ENCODE measurements at places on chromosomes 6 and 20. TPM values are rescaled to one million over a fixed set of nuclear protein-coding genes. Genes with fewer than 3 reads are reported as not detected.

- DNase-seq, result no peak
- H3K27ac ChIP-seq, result no peak overlapping the region
- H3K4me1 ChIP-seq, result no peaks in the 10 kb centered on the region
- H3K4me3 ChIP-seq, result no peak overlapping the region
Observed at GRCh38 chr6:169450097-169450496, 196.5 kb upstream of the THBS2 start.

DNA sequence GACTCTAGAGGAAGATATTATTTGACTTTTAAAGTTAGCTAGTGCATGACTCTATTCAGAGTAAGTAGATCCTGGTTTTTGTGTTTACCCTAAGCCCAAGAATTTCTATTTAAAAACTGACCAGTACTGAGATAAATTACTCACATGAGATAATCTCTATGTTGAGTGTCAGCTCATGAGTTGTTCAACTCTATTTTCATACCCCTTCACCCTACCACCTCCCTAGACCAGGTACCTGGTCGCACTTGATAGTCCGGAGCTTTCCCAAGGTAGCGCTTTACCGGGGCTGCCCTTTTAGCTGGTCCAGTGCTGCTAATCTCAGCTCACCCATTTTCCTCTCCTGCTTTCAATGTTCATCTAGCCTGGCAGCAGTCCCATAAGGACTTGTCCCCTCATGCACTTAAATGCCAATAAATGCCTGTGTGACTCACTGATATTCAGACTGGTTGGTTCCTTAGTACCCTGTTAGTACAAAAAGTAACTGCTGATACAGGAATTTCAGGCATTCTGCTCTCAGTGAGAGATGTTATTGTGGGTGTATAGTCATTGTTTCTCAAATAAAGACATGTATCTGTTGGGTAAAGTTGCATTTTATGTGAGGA, 503.9 kb downstream of the ADGRB3 start:
- DNase-seq, result no peak
- no peak overlapping the region for H3K27ac ChIP-seq
- no peaks in the 10 kb centered on the region for H3K27me3 ChIP-seq
- no peak overlapping the region for H3K4me3 ChIP-seq

DNA sequence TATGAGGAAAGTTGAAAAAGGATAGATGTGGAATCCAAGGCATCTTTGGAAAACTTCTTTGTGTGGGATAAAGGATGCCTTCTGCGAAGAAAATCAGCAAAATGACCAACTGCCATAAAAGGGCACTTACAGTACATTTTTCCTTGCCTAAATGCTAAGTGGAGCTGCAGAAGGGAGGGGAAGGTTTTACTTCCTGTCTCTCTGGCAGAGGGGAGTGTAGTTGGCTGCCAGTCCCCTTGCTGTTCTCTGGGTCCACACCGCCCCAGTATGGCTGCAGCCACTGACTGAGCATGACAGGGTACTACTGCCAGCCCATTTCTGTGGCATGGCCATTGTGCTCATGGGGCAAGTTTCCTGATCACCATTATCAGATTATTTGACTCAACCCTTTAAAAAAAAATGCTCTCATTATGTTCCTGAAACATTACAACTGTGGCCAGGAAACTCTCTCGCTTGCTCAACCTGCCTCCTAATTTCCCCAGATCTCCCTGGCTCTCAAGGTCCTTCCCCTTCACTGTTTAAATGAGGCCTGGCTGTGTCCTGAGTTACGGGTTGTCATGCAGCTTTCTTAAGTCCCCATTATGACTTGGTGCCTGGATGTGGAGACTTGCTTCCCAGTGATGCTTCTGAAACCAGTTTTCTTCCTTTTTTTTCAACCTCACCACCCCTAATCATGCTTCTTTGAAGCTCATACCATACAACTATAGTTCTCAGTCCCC, 34.5 kb upstream of the FAM184A start:
- no peak overlapping the region for H3K4me3 ChIP-seq
- no peak overlapping the region for H3K27ac ChIP-seq
- no peaks in the 10 kb centered on the region for H3K36me3 ChIP-seq
- H3K4me1 ChIP-seq, result no peaks in the 10 kb centered on the region
- DNase-seq, result peak; percentile 48
- H3K27me3 ChIP-seq, result no peaks in the 10 kb centered on the region

DNA sequence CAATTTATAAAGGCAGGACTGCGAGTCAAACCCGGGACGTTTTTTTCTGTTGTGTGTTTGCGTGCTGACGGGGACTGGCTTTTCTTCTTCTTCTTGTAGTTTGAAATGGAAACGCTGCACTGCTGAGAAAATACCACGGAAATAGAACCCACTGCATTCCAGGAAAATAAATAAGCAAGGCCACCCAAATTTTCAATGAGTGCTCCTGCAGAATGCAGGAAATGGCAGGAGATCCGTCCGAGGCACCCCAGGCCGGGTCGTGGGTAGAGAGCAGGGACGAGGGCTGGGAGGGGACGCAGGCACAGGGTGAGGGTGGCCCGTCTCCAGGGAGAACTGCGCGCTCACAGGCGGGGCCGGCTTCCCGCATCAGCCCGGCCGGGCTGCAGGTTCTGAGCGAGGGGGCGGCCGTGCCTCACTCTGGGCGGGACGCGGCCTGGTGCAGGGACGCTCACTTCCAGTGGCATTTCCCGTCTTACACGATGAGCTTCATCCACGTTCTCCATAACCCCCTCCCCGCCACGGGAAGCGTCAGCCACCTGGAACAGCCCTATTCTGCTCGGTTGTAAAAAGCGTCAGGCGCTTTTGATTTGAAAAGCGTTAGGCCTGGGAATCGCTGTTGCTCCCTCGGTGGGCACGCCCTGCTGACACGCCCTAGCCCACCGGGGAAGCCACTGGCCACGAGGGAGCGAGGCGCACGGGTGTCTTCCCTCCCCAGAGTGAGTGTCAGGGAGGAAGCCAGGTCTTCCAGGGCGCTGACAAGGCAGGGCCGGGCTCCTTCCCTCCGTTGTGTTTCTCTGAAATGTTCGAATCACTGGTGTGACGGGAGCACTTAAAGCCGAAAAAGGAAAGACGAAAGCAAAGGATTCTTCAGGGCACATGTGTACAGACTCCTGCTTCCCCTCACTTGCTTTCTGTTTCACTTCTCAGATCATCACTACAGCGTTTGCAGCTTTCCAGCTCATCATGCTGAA, 17.9 kb upstream of the EXOC2 start:
- H3K36me3 ChIP-seq, result no peaks in the 10 kb centered on the region
- H3K4me1 ChIP-seq, result no peaks in the 10 kb centered on the region
- H3K27me3 ChIP-seq, result peaks cover 25% of the 10 kb centered on the region

DNA sequence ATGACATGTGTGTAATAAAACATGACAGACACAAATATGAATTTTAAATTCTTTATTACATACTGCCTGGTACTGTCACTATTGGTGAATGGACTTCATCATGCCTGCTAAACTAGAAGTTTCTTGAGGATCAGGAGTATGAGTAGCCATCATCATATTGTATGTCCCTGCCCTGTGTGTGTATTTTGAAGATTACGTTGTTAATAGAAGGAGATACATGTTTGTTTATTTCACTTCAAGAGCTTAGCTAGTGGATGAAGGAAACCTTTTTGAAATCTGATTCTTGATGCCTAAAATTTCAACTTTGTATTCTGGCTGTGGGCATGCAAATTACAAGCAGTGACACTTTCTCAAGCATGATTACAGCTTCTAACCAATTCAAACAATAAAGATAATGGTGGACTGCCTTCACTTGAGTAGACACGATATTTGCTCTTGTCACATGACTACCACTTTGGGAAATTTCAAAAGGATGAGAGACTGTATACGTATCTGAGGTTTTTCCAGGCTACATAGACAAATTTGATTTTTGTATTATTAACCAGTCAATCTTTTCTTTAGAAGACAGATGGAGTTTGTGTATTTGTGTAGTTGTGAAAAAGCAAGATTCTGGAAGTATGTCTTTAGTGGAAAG, 3.5 kb downstream of the TBPL1 start:
- H3K27me3 ChIP-seq, result no peaks in the 10 kb centered on the region
- H3K27ac ChIP-seq, result no peak overlapping the region
- H3K4me1 ChIP-seq, result no peaks in the 10 kb centered on the region
- H3K36me3 ChIP-seq, result no peaks in the 10 kb centered on the region
- H3K4me3 ChIP-seq, result no peak overlapping the region

DNA sequence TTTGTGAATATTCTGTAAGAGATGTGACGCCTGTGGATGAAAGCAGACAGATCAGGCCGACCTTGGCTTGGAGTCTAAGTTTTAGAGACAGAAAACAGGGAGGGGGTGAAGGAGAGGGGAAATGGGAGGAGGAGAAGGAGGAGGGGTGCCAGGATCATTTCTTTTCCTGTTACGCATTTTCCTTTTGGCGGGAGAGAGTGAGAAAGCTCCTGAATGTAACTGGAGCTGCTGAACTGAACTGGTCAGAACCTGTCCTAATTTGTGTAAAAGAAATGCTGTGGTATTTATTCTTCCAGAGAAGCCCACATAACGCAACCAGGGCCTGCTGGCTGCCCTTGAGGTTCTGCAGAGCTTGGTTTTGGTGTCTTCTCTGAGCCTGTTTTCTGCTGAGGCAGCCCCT, 41.9 kb downstream of the UTRN start:
- no peak overlapping the region for H3K27ac ChIP-seq
- H3K4me3 ChIP-seq, result no peak overlapping the region
- DNase-seq, result no peak
- H3K27me3 ChIP-seq, result no peaks in the 10 kb centered on the region

DNA sequence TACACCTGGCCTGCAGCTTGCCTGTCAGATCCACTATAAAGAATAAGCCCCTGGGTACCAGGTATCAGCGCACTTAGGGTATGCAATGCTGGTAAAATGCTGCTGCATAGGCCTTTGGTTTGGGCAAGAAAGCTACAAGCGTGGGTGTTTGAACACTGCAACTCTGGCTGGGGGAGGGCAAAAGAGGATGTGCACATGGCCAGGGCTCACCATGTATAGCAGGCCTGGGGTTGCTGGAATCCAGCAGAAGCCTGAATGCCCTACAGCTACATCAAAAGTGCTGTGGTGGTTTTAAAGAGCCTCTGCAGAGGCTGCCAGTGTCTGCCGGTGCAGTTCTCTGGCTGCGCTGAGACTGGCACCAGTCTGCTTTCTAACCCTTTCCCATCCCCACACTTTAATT, 51.7 kb downstream of the UQCC1 start:
- H3K36me3 ChIP-seq, result peaks cover 18% of the 10 kb centered on the region
- H3K4me3 ChIP-seq, result no peak overlapping the region
- no peak overlapping the region for H3K27ac ChIP-seq
- H3K27me3 ChIP-seq, result no peaks in the 10 kb centered on the region
- DNase-seq, result no peak
- H3K4me1 ChIP-seq, result no peaks in the 10 kb centered on the region

DNA sequence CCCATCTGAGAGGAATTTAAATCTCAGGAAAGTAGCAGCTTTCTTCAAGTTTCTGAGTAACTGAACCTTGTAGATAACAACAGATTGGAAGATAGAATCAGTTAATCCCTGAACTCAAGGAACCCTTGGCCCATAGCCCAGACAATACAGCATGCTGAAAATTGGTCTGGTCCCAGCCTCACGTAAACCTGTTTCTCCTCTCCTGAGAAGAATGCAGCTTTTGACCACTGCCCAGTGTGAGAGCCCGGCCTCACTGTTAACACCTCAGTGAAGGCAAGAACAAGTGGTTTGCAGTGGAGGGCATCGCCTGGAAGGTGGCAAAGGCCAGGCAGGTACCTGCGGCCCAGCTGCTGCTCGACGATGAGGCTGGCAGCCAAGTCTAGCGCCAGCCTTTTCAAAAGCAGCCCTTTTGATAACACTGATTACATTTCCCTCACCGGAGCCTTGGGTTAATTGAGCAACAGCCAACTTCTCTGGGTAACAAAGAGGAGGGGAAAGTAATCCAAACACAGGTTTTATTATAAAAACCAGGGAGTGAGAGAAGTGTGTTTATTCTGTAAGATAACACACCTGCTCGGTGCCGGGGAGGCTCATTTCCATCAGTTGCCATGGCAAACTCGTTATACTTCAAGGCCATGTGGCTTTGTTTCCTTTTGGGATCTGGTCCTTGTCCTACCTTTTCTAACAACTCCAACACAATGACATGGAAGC, 54.0 kb downstream of the TRAF3IP2 start:
- no peaks in the 10 kb centered on the region for H3K36me3 ChIP-seq
- peak overlapping the region; percentile 98 for H3K27ac ChIP-seq
- peaks cover 42% of the 10 kb centered on the region for H3K4me1 ChIP-seq
- no peak for DNase-seq
- H3K27me3 ChIP-seq, result no peaks in the 10 kb centered on the region
- H3K4me3 ChIP-seq, result no peak overlapping the region

DNA sequence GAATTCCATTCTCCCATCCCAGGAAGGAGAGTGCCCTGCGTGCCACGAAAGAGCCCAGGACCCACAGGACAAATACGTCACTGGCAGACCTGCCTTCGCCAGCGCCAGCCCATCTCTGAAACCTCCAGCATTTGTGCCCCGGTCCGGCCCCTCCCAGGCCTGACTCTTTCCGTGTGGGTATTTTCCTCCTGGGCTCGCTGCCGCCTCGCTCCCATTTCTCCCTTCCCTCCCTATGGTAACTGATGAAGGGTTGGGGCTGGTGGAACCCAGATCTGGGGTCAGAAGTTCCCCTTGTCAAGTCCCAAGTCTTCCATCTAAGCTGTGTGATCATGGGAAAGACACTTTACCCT, 208.5 kb downstream of the LRFN2 start:
- H3K27ac ChIP-seq, result no peak overlapping the region
- no peaks in the 10 kb centered on the region for H3K27me3 ChIP-seq
- H3K4me3 ChIP-seq, result no peak overlapping the region
- no peaks in the 10 kb centered on the region for H3K36me3 ChIP-seq

LRRC73 gene
- 3.4 TPM for total RNA-seq

DNA sequence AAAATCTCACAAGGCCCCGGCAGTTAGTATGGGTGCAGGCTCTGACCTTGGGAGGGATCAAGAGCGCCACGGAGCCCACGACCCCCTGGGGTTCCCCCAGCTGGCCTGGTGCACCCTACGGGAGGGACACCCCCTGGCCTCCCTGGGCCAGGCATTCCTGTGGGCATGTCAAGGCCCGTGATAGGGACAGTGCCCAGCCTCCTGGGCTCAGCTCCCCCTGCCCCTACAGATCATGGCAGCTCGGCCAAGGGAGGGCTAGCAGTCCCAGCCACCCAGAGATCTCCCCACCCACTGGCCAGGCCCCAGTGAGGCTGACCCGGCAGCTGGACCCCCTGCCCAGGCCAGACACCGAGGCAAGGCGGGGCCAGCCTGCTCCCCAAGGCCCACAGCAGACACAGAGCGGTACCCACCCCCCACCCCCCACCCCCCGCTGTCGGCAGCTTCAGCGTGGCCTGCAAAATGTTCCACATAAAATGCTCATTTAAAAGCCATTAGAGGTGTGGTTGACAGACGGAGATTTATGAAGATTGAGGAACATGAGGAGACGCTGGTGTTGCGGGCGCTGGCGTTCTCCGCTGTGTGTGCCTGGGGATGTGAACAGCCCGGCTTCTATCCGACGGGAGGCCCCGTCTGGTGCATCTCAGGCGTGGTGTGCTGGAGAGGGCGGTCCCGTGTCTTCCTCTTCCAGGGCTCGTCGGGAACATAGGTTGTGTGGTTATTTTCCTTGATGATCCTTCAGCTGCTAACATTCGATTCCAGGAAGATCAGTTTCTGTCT, 188.5 kb downstream of the TAF4 start:
- no peak overlapping the region for H3K4me3 ChIP-seq
- H3K27ac ChIP-seq, result no peak overlapping the region
- no peaks in the 10 kb centered on the region for H3K4me1 ChIP-seq

Measured in cardiac muscle cell (in vitro differentiated cells and primary cell).